GM12891 (cell line): ENCODE measurements at places on chromosomes 2 and 18.

DNA sequence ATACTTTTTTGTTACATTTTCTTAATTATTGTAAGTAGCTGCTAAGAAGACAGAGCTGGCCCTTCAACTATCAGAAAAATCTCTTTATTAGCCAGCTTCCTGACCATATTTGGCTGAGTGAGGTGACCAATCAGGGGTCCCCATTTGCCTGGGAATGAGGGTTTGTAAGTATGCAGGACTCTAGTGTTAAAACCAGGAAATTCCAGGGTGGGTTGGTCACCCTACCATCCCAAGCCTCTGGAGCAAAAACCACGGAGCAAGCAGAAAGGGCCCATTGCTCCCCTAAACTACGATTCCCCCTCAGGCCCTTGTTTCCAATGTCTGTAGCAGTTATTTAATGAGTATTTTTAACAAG lies 165.6 kb upstream of the NCKAP5 start:
- DNase-seq = no peak

DNA sequence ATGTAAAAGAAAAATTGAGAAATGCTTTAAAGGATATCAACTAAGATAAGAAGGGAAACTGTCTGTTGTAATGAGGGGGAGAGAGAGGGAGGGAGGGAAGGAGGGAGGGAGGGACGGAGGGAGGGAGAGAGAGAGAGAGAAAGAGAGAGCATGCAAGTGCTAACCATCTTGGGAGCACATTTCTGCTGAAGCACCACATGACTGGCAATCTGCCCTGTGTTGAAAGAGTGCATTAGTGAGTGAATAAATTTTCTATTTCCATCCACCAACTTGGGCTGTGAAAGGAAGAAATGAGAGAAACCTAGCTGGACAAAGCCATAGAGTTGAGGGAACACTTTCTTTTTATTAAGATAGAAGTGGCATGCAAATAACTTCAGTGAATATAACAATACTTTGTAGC lies 110.7 kb downstream of the TMX3 start:
- no peak for DNase-seq

DNA sequence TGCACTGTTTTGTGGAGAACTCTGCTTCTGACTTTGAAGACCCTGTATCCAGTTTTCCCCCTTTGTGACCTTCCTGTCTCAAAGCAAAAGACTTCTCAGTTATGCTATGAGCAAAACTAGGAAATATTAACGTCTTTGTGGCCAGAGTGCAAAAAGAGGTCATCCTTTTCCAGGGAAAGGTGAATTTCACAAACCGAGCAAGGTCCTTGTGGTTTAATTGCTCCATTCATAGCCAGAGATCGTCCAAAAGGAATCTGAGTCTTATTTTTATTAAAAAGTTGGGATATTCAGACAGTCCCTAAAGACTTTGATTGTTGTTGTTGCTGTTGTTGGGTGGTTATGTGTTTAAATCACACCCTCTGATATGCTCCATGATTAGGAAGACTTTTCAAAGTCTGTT lies 77.4 kb downstream of the NAB1 start:
- DNase-seq = no peak

DNA sequence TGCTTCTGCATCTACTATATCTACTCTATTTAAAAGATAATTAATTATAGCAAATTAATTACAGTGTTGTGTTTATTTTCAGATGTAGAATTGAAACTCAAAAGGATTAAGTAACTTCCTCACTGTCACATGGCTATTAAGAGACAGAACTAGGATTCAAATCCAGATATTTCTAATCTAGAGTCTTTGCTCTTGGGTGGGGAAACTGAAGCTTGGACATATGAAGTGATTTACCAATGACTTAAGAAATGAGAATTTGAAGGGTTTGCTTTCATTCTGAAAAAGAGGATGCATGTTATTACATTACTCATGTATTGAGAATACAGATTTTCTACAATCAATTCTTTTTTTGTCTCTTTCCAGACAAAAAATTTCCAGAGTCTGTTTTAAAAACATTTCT lies 191.5 kb upstream of the SMAD7 start:
- DNase-seq = no peak

DNA sequence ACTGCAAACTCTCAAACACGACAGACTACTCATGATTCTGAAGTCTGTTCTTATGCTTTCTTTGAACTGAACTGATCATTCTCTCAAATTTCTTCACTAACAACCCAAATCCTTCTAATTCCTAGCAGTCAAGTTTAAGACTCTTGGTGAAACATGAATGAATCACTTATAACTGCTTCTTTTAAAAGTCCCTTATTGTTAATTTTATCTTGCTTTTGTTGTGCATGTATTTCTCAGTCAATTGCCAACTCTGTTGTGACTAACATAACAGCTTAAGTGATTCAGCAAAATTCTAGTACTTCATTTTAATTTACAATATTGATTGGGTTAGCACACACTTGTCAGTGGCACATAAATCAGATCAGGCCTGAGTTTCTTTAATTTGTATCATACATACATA lies 357.0 kb upstream of the FSIP2 start:
- no peak for DNase-seq

DNA sequence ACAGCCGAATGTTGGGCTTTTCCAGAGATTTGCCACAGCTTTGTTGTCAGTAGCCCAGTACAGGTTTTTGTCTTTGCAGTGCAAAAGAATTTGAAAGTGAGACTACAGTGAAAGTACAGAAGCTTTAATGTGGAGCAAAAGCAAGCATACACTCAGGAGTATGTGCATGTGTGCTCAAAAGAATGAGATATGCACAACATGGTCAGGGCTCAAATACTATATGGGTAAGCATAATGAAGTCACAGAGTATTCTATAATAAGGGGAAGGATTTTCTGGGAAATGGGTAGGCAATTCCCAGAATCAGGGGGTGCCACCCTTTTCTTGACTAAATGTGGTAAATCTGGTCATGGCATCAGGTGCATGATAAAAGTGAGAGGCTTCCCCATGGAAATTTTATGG lies 72.1 kb upstream of the SULT1C3 start:
- DNase-seq = no peak

DNA sequence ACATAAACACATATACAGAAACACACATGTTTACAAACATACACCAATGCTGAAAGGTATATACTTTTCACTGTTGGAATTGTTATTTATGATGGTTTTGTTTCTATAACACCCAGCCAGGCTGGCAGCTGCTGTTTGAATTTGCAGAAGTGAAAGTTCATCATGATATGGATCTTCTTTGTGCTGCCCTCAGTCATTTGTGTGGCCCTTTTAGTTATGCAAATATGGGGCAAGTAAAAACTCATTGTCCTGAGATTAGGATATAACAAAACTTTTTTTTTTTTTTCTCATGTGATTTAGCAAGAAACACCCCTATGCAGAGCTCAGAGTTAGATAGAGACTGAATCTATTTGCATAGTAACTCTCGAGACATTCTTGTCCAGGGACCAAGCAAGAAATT lies 714.1 kb downstream of the KCNJ3 start:
- DNase-seq = no peak

- DNase-seq = no peak
Measured at GRCh38 chr2:11133238-11133935, 21.9 kb upstream of the SLC66A3 start.

- DNase-seq = no peak
Measured at GRCh38 chr2:58106896-58107295, 60.3 kb downstream of the VRK2 start.

DNA sequence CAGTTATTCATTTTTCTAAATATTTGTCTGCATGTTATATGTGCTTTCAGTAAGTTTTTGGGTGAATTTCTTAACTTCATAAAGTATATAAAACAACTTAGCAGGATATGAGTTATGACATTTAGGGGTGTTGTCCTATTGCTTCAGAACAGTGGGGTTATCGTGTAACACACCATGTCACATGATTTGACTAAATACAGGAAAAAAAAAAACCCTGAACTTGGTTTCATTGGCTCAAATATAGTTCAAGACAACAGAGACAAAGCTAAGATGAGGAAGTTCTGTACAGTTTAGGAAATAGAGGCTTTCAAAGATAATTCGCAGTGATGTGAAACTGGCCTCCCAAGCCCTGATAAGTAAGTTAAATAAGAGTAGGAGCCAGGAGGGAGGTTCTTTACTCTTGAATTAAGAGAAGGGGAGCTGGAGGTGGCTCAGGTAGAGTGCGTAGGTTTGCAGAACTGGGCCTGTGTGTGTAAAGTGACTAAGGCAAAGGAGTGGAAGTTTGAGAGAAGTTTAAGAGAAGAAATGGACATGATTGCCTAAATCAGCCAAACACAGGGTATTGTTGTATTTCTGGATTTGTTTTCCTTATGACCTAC lies 53.9 kb downstream of the LIMS1 start:
- no peak for DNase-seq

DNA sequence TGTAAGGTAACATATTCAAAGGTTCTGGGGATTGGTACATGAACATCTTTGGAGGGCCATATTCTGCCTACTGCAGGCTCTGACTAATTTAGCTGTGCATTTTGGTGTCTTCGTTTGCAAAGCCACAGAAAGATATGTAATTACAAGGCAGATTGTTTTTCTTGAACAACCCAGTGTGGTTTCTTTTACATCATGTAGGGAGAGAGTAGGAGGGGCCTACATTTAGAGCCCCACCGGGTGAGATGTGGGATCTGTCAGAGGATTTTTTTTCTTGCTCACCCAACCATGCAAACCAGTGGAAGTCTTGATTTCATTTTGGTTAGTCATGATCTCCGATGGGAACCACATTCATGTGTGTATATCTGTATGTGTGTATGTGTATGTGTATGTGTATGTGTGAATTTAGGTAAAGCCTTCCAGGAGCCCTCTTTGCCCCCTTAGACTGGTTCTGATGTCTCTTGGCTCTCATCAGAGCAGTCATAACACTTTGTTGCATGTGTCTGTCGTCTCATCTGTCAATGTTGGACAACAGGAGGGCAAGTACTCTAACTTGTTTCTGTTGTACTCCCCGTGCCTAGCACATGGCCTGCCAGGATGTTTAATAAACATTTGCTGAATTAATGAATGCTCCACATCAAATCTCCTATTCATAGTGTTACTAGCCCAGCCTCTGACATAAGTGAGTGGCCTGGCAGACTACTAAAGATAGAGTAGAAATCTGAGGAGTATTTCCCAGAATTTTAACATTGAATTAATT lies 239.9 kb downstream of the MTX2 start:
- no peak for DNase-seq

GRCh38 chr2:127414638-127415592 lies 3.3 kb upstream of the PROC start:
- DNase-seq = no peak

DNA sequence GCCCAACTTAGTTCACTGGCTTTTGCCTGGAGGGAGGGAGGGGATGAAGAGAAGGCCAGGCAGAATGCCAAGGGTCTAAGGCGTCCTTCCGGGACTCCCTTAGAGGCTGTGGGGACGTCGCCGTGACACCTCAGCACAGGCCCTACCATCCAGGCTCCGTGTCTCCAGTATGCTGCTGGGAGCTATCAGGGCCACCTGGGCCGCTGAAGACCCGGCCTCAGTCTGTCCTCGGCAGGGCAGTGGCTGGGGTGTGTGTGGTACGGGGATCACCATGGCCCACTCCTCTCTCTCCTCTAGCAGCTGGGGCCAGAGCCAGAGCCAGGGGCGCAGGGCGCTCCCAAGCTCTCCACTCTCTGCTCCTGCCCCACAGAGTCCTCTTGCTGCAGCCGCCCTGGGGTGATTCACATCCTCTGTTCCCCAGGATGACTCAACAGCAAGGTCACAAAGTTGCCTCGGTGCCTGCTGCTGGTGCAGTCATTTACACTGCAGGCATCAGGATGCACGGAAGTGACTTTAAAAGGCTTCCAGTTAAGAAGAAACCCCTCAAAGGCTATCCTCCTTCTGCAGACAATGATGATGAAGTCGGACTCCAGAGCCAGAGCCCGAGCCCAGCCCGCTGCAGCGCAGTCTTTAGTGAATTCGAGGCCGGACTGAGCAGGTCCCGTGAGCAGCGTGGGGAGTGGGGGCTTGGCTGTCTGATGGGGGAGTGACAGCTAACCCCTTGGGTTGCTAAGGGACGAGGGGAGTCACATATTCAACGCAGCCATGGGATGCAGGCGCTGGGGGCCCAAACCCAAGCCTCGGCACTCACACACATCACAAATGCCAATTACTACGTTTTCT lies 31.9 kb downstream of the SNORC start:
- no peak for DNase-seq

DNA sequence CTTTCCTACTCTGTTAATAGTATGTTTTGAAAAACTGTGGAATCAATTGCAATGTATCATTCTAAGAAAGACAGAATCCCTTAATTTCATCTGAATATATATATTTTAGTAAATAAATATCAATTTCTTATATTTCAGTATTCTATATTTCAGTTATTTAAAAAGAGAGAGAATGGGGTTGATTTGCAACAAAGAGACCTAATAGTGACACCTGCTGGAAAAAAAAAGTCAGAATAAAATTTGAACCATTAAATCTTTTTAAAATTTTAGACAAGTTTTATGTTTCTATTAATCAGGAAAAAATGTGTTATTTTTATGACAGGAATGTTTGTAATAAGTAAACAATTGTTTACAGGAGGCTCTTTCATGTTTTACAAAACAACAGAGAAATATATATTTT lies 20.7 kb upstream of the CCNT2 start:
- no peak for DNase-seq

- DNase-seq = peak; percentile 56
Measured at GRCh38 chr2:85132834-85133637, at the start of gene TCF7L1. TSS of gene TCF7L1 (plus strand) at chr2:85133392. CDS start at chr2:85133685, 293 bp downstream.

GRCh38 chr2:44708661-44709000 lies 232.9 kb upstream of the SIX3 start:
- DNase-seq = no peak

DNA sequence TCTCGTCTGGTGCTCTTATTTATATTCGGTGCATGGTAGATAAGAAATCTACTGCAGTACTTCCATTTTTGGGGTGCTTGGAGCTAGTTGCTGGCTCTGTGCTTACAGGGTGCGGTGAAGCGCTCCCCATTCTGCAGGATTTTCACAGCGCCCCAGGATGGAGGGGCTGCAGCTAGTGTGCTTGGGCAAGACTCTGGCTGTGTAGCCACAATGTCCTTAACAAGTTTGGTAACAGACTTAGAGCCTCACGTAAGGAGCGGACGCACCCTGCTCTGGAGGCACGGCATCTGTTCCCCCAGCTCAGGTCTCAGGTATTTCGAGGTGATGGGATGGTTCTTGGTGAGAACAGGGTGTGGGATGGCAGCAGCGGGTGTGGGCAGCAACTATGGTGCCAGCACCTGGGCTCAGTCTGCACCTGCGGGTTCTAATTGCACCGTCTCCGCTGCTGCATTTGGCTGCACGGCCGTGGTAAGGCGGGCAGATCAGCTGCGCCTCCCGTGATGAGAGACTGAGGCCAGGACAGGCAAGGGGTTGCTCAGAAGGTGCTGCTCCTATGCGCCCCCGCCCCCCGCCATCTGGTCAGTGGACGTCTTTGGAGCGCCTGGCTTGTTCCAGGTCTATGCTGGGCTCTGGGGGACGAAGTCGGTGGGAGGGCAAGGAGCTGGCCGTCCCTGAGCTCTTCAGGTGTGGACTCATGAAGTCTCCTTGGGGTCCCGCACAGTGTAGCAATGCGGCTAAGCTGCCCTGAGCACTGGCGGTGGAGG lies 20.1 kb upstream of the ALLC start:
- no peak for DNase-seq
